NCI-H1092 (cell line): ENCODE measurements at places on chromosomes 5 and 9.

DNA sequence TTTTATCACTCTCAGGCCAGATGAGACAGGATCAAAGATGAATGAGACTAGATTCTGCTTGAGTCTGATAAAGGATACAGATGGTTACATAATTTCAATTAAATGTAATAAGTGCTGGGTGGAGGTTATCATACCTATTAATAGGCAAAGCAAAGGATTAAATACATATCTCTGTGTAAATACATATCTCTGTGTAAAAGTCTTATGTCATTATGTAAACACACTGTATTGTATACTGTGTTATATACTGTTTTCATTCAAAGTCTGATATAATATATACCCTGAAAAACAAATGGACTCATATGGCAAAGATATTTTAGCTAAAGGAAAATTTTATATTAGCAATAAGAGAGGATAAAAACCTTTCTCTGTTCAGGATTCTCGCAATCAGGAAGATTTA lies 605.8 kb upstream of the PTGER4 start:
- DNase-seq: no peak

- DNase-seq: no peak
These were observed 53.1 kb downstream of the LIX1 start for GRCh38 chr5:97089149-97089801.

DNA sequence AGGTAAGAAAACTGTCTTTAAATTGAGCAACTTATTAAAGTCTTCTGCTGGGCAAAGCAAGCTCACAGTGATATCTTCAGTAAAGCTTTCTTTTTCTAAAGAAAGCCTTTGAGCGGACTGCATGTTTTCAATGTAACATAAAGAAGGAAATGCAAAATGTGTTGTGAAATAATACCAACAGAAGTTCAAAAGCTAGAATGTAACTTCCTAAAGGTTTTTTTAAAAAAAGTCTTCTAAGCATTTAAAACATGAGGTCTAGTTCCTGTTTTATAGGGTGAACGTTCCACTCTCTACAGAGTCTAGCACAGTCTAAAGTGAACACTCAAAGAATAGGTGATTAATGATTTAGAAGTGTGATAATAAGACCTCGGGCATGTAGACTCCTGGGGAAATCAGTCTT lies 62.9 kb downstream of the DENND1A start:
- DNase-seq: no peak

GRCh38 chr9:121771851-121772599 lies 120.6 kb downstream of the DAB2IP start:
- DNase-seq: no peak

GRCh38 chr5:32928761-32929160 lies 217.6 kb downstream of the NPR3 start:
- DNase-seq: no peak

DNA sequence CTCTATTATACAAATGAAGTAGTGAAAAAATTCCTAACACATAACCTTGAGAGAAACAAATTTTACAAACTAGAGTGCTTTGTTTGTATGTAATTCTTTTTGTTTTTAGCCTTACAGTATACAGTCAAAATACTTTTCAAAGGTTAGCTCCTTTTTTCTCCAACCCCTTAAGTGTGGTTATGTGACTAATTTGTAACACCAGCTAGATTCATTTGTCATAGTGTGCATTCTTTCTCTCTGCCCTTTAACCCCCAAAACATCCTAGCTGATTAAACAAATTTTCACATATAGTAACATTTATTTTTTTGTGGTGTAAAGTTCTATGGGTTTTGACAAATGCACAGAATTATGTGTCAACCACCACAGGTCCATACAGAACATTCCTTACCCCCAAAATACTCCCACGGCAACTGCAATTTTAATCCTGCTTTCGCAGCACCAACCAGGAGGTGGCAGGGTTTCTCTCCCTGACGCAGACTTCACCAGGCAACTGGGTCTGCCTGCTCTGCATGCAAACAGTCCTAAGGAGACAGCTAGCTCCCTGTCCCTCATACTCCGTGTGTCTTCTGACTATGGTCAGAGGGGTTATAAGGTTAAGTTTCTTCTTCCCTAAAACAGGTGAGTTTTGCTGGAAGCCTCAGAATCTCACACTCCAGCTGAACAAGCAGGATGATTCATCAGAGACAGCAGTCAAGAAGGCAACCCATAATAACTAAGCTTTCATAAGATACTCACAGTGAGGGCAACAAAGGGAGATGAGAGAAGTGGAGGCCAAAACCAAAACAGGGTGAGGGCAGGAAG lies 44.5 kb upstream of the NR5A1 start:
- no peak for DNase-seq

DNA sequence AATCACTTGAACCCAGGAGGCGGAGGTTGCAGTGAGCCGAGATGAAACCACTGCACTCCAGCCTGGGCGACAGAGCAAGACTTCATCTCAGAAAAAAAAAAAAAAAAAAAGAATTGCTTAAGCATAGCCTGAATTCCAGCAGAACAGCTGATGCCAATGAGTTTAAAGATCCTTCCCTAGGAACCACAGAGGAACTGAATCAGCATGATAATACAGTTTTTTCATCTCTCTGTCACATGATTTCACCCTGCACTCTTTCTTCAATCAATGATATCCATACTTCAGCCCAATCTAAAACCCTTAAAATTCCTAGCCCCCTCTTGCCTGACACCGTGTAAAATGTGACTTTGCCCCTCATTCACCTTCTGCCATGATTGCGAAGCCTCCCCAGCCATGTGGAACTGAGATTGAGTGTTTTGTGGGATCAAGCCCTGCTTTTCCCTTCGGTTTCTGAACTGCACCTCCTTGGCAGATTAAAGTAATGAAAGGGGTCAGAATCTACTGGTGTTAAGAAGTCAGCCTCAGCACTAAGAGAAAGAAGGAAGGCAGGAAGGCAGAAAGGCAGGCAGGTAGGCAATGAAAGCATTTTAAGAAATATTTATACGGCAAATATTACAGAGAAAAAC lies 20.9 kb upstream of the DMXL1 start:
- no peak for DNase-seq

- DNase-seq: no peak
These were observed 28.1 kb downstream of the ADGRD2 start for GRCh38 chr9:124478354-124478753.

DNA sequence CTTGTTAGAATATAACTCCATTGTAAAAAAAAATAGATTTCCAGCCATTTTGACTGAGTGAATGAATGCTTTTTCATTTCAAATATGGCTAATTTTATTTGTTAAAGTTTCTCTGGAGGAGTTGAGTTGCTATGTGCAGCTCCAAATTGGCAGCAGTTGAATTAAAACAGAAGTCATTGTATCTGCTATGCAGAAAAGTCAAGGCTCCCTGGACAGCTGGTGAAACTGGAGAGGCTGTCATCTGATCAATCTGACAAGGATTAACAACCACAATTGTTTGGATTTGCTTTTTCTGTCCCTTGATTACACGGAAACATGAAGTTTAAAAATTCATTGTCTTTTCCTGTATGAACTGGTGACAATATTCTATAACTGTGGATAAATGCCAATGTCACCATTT lies 713.9 kb downstream of the EFNA5 start:
- no peak for DNase-seq

GRCh38 chr5:82849885-82850284 lies 227.3 kb downstream of the TMEM167A start:
- DNase-seq: no peak

DNA sequence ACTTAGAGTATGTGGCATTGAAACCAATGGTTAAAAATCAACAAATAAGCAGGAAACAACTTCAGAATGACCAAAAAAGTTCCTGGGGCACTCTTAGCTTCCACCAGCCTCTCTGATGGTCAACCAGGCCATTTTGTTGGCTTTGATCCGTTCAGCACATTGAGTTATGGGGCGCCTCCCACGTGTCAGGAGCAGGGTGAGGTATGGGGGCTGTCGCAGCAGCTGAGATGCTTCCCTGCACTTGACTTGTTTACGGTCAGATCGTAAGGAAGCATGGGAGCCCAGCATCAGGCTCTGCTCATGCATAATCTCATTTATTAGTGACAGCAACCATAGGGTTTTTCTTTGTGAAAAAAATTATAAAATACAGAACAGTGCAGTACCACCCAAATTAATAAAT lies 16.7 kb downstream of the SYK start:
- no peak for DNase-seq

DNA sequence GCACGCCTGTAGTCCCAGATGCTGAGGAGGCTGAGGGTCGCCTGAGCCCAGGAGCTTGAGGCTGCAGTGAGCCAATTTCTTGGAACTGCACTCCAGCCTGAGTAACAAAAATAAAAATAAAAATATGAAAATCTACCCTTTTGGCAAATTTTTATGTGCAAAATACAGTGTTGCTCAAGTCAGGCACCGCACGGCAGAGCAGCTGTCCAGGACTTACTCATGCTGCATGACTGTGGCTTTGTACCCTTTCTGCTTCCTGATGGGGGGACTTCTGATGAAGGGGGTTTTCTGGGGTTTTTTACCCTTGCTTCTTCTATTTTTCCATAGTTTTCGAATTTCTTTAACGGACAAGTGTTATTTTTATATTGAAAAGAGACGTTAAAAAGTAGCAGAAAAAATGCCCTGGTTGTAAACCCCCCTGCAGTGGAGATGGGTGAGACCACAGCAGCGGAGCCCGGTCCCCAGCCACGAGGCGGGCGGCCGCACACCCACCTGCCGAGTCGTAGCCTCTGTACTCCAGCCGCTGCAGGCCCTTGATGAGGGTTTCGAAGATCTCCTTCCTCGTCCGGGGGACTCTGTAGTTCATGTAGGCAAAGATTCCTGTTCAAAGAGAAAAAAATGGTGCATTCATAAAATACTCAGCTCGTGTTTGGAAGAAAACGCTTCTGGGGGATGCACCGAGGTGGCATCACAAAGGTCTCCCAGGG lies 15.0 kb downstream of the GFPT2 start:
- no peak for DNase-seq

DNA sequence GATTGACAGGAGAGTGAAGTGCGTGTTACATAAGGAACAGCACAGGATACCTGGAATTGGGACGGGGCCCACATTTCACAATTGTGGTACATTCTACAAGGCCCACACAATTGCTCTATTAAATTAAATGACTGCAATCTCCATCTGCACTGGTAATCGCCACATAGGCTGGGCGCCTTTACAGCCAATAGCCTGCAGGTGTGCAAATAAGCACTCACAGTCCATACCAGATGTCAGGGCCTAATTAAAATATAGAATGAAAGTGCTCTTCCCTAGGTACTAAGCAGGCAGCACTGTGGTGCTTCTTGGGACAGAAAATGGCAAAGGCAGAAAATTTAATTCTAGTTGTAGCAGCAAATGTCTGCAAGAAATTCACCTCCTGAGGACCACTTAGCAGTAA lies 82.7 kb downstream of the ATP10B start:
- DNase-seq: peak; percentile 60

- DNase-seq: no peak
These were observed 13.8 kb downstream of the CLPTM1L start for GRCh38 chr5:1330847-1331831.
